ENCODE measurements at places on chromosomes 6 and 20. TPM values are rescaled to one million over a fixed set of nuclear protein-coding genes. Genes with fewer than 3 reads are reported as not detected.

DNA sequence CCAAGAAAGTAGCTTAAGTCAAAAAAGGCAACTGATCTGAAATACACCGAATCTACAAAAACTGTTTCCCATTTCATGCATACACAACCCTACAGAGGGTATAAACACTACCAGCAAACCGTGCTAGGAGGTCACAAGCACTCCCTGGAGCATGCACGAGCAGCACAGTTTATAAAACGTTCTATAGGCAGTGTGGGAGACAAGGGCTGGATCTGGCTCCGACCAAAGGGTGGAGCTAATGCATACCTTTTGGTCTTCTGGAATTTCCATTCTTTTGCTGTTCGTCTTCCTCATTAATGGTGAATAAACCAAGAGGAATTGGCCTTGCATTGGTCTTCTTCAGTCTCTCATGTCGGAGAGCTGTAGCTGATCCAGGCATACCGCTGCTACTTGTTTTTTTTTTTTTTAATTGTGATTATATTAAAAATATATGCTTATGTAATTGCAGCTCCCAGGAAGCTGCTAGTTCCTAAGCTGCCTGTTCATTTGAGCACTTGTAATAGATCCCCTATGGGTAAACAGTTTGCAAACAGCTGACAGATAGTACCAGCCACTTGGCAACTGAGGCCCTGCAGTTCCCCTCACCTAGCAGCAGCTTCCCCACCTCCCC lies 24.5 kb downstream of the MAP7 start:
- DNase-seq, result no peak

GRCh38 chr6:41164551-41165120 lies 1.7 kb upstream of the TREM2 start:
- no peak for DNase-seq

GRCh38 chr6:49551866-49552129 lies 1.3 kb downstream of the C6orf141 start:
- DNase-seq, result no peak

- DNase-seq, result no peak
These were observed 95.5 kb downstream of the EYA2 start for GRCh38 chr20:46990017-46990595.

GRCh38 chr6:14065350-14065749 lies 52.2 kb upstream of the CD83 start:
- no peak for DNase-seq

- DNase-seq, result no peak
These were observed 16.5 kb downstream of the LIN28B start for GRCh38 chr6:104973404-104973803.

GRCh38 chr6:44157152-44157521 lies 1.5 kb upstream of the CAPN11 start:
- DNase-seq, result no peak

DNA sequence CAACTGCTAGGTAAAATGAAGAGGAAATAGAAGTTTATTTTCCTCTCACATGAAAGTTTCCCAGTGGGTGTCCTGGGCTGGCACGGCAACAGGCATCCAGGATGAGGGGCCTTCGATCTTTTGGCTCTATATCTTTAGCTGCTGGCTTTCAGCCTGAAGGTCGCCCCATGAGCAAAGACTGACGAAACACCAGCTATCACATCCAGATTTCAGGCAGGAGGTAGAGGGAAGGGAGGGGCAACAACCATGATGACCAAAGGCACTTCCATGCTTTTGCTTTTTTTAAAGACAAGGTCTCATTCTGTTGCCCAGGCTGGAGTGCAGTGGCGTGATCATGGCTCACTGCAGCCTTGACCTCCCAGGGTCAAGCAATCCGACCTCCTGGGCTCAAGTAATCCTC lies 387.9 kb downstream of the RNGTT start:
- no peak for DNase-seq

- no peak for DNase-seq
These were observed 13.9 kb upstream of the ATG5 start for GRCh38 chr6:106339334-106340029.

DNA sequence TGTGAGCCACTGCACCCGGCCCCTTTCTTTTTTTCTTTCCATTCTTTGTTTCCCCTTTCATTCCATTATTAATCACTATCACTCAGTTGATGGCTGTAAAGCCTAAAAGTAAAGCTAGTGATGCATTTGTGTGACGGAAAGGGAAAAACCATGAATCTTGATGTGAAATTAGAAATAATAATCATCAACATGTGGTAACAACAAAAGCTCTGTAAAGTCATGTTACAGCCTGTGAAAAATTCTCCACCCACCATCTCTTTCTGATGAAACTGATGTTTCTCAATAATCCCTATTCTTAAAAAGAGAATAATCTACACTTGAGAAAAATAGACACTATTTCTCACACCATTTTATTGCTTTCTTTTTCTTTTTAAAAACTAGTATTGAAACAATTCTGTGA lies 80.0 kb downstream of the CRYBG1 start:
- no peak for DNase-seq

DNA sequence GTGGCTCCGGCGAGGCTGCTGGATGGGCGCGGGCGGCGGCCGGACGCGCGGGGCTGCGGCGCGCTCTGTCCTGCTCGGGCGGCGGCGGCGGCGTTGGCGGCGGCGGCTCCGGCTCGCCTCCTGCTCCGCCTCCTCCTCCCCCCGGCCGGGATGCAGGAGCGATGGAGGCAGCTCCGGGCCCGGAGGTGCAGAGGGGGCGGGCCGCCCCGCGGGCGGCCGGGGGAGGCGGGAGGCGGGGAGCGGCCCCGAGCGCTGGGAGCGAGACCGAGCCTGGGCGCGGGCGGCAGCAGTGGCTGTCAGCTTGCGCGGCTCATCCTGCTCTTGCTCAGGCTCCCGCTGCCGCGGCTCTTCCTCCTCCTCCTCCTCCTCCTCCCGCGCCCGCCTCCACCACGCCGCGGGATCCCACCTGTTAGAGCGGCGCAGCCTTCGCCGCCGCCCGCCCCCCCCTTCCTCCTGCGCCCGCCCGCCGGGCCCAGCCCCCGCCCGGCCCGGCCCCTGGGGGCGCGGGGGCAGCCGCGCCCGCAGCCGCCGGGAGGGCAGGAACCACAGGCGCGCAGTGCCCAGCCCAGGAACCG lies at the start of gene NOL4L:
NOL4L (minus strand) TSS at position 323 of the 575 bp plus-strand sequence. CDS start 443 bp downstream, outside the sequence.
- DNase-seq, result no peak

DNA sequence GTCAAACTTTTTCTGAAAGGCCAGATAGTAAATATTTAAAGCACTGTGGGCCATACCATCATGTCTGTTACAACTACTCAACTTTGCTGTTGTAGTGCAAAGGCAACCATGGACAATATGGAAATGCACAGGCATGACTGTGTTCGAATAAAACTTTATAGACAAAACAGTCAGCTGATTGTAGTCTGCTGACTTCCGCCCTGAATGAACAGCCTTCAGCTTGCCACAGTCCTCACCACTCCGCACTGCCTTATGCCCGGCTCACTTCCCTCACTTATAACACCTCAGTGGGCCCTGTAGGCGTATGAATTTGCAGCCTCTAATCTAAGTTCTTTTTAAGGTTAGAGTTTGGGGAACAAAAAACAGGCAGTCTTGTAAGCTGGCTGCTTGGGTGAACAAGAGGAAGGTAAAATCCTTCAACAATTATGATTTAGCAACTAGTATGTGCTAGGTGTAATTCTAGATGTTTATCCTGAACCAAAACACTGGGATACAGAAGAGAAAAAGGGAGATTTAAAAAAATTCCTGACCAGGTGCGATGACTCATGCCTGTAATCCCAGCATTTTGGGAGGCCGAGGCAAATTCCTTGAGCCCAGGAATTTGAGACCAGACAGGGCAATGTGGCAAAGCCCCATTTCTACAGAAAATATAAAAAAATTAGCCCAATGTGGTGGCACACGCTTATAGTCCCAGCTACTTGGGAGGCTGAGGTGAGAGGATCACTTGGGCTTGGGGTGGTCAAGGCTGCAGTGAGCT lies 6.8 kb upstream of the SLC2A10 start:
- DNase-seq, result no peak

DNA sequence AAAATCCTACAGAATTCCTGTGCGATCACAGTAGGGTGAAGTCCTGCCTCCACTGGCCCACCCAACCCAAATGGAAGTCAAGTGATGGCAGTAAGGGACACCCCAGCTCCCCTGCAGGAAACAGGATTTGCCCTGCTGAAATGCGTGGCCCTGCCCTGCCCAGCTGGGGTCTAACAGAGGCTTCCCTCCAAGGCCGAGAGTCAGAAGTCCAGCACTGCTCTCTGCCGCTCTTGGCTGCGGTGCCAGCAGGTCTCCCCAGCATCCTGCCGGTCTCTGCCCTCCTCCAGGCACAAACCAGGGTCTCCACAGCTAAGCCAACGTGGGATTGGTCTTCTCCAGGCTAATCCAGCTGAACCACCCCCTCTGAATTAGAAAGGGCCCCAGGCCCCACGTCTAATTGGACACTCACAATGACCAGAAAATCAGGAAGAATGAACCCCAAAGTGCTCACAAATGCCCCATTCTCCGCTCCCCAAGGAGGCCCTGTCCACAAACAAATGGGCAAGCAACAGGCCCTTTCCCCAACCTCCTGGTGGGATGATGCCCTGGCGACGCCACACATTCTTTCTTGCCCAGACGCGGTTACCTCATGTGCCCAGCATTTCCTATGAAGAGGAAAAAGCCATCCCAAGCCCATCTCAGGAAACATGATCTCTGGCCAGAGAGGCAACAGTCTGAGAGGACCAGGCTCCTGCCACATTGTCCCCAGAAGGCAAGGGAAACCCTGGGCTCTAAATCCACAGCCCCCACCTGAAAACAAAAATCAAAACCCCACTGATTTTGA lies 117.2 kb downstream of the BANF2 start:
- no peak for DNase-seq

DNA sequence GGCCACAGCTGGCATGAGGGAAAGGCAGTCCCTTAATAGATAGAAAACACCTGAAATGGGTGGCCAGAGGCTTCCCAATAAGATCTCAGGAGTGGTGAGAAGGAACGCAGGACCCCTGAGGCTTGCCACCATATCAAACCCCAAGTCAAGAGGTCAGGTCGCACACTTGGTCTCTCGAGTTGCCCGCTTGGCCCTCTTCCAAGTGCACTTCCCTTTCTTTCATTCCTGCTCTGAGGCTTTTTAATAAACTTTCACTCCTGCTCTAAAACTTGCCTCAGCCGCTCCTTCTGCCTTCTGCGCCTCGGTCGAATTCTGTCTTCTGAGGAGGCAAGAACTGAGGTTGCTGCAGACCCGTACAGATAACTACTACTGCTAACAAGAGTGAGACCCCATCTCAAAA lies 64.2 kb downstream of the SLC2A10 start:
- DNase-seq, result no peak

GRCh38 chr6:105363100-105363754 lies 39.7 kb downstream of the PREP start:
- no peak for DNase-seq

DNA sequence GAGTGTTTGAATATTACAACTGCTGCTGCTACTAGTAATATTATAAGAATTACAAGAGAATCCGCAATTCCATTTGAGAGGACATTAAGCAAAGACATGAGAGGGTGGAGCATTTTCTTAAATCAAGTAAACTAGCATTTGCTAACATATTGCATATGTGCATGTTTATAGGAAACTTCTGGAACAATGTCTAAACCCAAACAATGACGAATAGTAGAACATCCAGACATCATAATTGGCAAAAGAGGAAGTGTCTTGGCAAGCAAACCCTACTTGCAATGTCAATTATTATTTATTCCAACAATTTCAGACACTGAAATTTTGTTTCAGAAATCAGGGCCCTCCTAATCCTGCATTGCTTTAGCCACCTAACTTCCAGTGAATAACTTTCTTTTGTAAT lies 1155.3 kb upstream of the GJE1 start:
- no peak for DNase-seq

- DNase-seq, result peak; percentile 82
These were observed 61.5 kb downstream of the GPX5 start for GRCh38 chr6:28586962-28587745.

GRCh38 chr6:137995371-137995770 lies 111.8 kb downstream of the PERP start:
- DNase-seq, result no peak

The NR2E1 gene
- polyA plus RNA-seq, result not detected

The KCNK15 gene
- polyA plus RNA-seq, result not detected

The SIRPA gene
- polyA plus RNA-seq, result 12.4 TPM

The SLC29A1 gene
- 22.4 TPM for polyA plus RNA-seq

The CAPN11 gene
- polyA plus RNA-seq, result 0.24 TPM

The PKIG gene
- polyA plus RNA-seq, result 58.3 TPM

The RAD21L1 gene
- polyA plus RNA-seq, result not detected

The PROCR gene
- polyA plus RNA-seq, result 34.1 TPM

Measured in left lung (tissue), 14 donors.